ENCODE measurements at places on chromosomes 16 and 17.

DNA sequence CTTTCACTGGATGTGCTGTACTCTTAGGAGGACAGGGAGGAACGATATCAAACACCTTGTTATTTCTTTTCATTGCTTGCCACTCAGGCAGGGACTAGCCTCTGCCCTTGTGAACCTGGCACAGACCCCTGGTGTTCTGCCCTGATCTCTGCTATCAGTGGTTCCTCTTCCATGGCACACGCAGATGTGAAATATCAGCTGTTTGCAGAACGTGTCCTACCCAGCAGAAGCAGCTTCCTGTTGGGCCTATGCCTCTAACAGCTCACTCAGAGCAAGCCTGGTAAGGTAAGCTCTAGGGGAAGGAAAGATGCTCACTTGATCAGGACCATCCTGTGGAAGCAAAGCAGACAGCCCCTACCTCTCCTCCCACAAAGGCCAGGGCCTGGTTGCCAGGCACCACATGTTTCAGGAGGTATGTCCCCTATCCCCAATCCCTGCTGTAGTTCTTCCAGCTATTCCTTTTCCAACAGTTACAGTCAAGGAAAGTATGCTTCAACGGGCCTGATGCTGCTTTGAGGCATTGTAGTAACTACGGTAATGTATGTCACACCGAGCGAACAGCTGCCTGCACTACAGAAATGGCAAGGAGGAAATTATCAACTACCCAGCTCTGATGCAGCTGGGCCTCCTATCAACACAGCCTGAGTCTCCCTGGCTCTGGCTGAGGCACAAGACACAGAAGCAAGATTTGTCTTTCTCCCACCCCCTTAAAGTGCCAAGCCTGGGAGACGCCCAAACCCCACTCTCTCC, 41.3 kb upstream of the GFOD2 start:
- DNase-seq = no peak

- no peak for DNase-seq
Observed at GRCh38 chr16:73543970-73544599, 496.2 kb upstream of the ZFHX3 start.

DNA sequence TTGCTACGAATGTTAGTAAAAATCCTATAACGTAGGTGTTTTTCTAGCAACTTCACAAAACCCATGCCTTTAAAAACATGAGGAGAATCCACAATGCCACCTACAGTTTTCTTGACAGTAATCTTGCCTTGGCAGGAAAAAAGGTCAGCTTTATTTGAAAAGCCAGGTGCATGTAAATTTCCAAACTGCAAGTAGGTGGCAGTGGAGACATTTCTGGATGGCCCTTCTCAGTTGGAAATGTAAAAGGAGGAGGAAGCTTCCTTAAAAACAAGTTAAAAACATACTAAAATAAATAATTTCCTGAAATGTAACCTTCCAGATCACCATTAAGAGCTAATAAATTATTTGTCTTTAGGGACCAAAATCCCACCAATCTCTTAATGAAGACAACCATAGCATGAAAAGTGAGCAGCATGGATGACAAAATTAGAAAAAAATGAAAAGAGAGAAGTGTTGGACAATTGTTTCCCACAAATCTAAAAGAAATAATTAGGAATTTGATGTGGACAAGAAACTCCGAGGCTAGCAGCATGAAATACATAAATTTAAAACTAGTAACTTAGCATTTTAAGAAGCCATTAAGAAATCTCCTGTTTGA, 152.2 kb downstream of the SNX11 start:
- DNase-seq = no peak

- no peak for DNase-seq
Observed at GRCh38 chr17:72931163-72931562, 161.3 kb downstream of the SLC39A11 start.

DNA sequence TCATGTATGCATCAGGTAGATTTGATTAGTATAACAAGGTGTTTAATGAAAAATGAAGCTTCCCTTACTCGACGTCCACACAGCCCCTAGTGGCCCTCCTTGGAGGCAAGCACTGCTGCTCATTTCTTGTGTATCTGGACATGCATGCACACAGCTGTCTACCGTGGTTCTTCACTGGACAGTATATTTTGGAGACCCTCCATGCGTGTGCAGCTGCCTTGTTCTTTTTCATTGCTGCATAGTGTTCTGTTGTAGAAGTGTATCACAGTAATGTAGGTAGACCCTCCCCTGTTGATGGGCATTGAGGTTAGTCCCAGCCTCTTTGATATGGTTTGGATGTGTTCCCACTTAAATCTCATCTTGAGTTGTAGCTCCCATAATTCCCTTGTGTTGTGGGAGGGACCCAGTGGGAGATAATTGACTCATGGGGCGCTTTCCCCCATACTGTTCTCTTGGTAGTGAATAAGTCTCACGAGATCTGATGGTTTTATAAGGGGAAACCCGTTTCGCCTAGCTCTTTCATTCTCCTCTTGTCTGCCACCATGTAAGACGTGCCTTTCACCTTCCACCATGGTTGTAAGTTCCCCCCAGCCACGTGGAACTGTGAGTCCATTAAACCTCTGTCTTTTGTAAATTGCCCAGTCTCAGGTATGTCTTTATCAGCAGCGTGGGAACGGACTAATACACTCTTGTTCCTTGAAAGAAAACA, 6.3 kb downstream of the CMIP start:
- DNase-seq = peak; percentile 49

DNA sequence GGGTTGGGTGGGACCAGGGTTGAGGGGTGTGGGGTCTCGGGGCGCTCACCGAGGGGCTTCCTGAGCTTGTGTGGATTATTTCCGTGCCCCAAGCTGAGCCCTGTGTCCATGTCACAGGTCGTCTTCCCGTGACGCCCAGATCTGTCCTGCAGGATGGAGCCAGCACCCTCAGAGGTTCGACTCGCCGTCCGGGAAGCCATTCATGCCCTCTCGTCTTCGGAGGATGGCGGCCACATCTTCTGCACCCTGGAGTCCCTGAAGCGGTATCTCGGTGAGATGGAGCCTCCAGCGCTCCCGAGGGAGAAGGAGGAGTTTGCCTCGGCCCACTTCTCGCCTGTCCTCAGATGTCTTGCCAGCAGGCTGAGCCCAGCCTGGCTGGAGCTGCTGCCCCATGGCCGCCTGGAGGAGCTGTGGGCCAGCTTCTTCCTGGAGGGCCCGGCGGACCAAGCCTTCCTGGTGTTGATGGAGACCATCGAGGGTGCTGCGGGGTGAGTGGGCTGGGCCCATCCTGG, 1.0 kb downstream of the TELO2 start:
- DNase-seq = no peak

GRCh38 chr17:65559804-65560627, 1.4 kb downstream of the AXIN2 start:
- no peak for DNase-seq

- no peak for DNase-seq
Observed at GRCh38 chr16:80733407-80733806, 71.0 kb downstream of the CDYL2 start.

GRCh38 chr16:76226011-76226410, 51.2 kb upstream of the CNTNAP4 start:
- no peak for DNase-seq

- no peak for DNase-seq
Observed at GRCh38 chr17:28372203-28372944, 880 bp downstream of the SARM1 start.

GRCh38 chr17:58113947-58114346, 30.7 kb downstream of the DYNLL2 start:
- no peak for DNase-seq

GRCh38 chr17:57033296-57033695, 51.8 kb upstream of the AKAP1 start:
- DNase-seq = no peak

DNA sequence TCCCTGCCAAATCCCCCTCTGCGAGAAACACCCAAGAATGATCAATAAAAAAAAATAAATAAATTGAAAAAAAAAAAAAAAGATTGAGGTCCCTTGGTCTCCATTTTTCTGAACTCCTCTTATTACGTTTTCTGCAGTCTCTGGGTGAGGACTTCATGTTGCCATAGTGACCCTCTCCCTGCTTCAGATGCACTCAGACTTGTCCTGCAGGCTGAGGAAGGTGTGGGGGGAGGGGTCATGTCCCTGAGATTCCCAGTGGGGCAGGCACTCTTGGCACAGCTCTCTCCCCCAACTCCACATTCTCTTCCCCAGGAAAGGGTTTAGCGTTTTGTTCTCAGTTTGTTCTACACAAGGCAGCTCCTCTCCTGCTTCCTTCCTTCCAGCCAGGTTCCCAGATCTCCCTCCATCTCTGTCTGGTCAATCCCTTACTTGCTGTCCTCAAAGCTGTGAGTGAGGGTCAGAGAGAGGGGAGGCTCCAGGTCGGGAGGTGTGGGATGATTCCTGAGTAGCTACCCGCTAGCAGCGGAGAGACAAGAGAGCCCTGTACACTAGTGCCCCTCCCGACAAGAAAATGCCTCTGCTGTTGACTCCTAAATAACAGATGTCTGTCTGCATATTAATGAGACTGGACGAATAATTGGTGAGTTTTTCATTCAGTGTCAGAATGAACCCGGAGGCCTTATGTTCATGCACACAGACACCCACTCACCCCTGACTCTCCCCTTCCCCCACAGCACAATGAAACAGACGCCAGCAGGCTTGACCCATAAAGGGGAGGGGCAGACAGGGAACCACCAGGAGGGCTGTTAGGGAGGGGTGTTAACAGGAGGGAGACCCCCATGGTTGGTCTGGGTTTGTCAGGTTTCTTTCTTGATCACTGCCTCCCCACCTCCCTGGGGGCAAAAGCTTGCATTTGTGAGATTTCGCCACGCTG, 9.2 kb downstream of the RND2 start:
- DNase-seq = no peak

- DNase-seq = peak; percentile 88
Observed at GRCh38 chr16:25109643-25110042, 1.9 kb upstream of the LCMT1 start.

- no peak for DNase-seq
Observed at GRCh38 chr17:35715416-35715815, 16.0 kb upstream of the RASL10B start.

GRCh38 chr16:79081297-79082066, 519.1 kb downstream of the MAF start:
- DNase-seq = no peak

DNA sequence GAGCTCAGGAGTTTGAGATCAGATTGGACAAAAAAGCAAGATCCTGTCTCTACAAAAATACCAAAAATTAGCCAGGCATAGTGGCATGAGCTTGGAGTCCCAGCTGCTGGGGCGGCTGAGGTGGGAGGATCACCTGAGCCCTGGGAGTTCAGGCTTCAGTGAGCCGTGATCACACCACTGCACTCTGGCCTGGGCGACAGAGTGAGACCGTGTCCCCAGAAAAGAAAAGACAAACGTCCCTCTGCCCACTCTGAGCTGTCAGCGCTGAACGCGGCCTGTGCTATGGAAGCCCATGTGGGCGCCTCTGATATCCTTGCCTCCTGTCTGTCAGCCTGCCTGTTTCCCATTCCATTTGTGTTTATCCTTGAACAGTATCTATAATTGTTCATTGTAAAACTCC, 50.7 kb downstream of the FOXK2 start:
- DNase-seq = no peak

- DNase-seq = peak; percentile 62
Observed at GRCh38 chr17:21039839-21040575, 2.8 kb downstream of the USP22 start.

DNA sequence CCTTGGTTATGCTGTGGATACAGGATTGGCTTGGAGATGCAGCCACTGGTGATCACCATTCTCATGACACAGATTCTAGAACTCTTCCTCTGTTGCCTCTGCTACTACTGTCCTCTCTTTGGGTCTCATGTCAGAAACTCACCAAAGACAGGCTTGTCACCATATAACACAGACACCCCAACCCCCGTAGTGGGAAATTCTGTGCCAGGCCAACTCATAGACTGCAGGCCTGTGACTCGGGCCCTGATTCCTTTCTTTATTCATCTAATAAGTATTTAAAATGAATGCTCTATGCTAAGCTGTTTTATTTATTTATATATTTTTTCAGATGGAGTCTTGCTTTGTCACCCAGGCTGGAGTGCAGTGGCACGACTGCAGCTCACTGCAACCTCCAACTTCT, 9.5 kb downstream of the CYB5D2 start:
- peak; percentile 42 for DNase-seq

DNA sequence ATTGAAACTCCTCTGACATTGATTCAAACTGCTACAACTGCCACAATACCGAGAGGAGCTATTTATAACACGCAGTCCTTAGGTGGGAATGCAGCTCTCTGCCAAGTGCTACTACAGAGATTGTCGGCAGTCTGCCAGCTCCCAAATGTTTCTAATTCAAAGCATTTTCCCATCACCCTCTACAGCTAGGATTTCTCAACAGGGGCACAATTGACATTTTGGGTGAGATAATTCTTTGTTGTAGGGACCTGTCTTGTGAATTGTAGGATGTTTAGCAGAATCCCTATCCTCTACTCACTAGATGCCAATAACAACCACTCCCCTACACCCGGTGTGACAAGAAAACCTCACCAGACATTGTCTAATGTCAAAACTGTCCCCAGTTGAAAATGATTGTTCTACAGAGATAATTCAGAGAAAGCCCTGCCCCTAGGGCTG, 7.8 kb upstream of the N4BP1 start:
- no peak for DNase-seq

GRCh38 chr17:83137523-83137922, 58.1 kb downstream of the METRNL start:
- DNase-seq = no peak

DNA sequence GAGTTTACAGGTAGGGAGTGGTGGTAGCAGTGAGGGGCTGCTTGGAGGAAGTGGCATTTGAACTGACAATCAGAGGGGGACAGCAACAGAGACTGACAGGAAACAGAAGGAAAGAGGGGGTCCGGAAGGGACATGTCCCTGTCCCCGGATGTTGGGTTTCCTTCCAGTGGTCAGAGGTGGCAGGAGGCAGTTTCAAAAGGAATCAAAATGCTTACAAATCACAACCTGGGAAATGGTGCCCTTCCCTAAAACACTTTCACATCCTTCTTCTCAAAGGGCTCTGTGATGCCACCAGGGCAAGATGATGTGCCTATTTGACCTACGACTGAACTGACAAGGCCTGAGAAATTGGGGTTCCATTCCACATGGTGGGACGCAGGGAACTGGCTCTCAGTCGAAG, 19.7 kb downstream of the ADGRG1 start:
- peak; percentile 43 for DNase-seq
